ENCODE measurements at places on chromosomes 7 and 10. TPM values are rescaled to one million over a fixed set of nuclear protein-coding genes. Genes with fewer than 3 reads are reported as not detected.

CRCP gene
- 36.4 TPM for total RNA-seq

DNA sequence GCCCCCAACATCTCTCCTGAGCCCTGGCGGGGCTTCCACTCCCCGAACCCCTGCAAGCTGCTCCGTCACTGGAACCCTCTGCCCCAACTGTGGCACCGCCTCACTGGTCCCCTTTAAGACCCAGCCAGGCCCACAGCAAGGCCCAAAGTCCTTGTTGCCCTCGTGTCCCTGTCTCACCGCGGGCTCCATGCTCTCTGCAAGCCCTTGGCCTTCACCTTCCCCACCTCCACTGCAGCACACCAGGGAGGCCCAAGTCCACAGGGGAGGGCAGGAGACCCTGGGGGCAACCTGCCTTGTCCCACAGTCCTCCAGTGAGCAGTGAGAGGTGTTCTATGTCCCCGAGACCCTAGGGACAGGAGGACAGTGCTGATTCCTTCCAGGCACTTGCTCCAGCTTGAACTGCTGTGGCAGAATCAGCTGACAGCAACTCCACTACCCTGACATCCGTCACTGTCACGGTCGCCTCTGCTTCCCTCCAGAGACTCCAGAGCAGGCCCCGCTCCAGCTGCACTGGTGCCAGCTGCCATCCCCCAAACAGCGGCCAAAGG, 105.3 kb downstream of the CYTH3 start:
- DNase-seq: no peak

GRCh38 chr7:44077681-44078091, 4.6 kb downstream of the POLM start:
- DNase-seq: no peak

DNA sequence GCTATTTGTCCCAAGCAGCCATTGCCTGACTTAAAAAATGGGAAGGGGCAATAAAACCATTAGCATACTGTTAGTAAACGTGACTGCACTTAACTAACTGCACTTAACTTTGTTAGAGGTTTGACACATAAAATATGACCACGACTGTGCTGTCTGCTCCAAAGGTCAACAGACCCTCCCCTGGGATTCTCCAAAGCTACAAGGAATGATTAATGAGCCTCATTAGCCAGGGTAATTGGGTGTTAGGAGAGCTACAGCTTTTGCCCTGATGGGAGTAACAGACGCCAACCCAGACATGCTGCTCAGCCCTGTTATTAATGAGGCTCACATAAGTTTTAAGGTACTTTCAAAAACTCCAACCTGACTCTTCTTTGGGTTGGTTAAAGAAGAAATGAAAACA, 129.4 kb upstream of the PLPP4 start:
- no peak for DNase-seq

- no peak for DNase-seq
Observed at GRCh38 chr10:95785317-95785716, 29.4 kb downstream of the ENTPD1 start.

Measured in PC-3 (cell line).